Stimulated activated CD4-positive, alpha-beta T cell treated with anti-CD3 and anti-CD28 coated beads, Interleukin-15, amount 100 ng/mL, for 24 hours (primary cell): ENCODE measurements at places on chromosomes 12 and 14.

DNA sequence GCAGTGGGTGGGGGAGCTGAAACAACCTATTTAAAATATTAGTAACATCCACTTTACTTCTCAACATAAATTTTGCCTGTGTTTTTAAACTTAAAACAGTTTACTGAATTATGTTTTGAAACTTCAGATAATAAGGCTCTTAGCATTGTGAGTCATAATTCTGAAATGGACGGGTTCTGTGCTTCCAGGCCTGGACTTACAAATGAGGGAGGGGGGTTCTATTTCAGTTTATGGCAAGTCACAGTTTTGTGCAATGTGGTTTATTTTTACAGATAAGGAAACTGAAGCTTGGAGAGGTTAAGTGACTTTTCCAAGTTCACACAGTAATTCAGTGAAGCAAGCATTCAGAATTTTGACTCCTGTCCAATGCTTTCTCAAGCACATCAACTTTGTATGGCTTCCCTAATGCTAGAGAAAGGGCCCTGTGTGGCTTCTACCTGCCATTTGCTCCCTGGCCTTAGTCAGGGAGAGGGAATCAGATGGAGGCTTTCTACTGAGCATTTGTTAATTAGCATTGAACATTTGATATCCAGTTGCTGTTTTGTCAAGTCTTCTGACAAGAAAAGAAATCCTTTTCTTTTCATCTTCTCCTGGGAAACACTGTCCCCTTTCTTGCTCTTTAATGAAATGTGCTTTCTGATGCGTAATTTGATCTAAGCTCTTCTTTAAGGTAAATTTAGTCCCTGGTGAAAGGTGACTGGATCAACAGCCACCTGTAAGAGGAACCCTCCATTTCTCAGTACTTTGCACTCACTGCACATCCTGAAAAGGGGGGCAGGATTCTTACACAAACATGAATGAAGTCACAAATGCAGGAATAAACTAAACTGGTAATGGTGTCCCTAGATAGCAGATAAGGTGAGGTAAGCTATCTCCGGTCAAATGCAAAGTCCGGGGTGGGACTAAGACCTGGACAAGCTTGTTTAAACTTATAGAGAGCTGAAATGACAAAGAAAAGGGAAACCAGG is 2.5 kb upstream of the SALL2 start:
- DNase-seq, result no peak

GRCh38 chr14:105261781-105262180 is 13.4 kb downstream of the BTBD6 start:
- DNase-seq, result no peak

DNA sequence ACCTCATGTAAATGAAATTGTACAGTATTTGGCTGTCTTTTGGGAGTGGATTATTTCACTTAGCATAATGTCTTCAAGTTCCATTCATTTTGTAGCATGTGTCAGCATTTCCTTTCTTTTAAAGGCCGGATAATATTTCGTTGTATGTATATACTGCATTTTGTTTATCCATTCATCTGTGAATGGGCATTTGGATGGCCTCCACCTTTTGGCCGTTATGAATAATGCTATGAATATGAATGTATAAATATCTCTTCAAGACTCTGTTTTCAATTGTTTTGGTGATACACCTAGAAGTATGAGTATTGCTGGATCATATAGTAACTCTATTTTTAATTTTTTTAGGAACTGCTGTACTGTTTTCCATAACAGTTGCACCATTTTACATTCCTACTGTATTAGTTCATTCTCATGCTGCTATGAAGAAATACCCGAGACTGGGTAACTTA is 164.9 kb downstream of the DYRK2 start:
- DNase-seq, result no peak

DNA sequence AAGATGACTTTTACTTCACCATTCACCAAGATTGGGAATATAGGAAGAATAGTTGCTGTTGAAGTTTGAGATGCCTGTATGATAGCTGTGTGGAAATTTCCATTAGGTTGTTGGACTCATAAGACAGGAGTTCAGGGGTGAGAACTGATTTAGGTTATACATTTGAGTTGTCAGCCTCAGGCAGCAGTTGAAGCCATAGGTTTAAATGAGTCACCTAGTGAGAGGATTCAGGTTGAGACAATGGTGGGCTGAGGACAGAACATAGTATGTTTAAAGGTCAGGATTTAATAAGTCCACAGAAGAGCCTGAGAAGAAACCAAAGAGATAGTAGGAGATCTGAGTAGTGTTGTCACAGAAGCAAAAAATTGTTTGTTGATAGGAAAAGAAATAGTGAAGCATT is 63.6 kb upstream of the MON2 start:
- no peak for DNase-seq

GRCh38 chr12:52656616-52657015 is 4.6 kb upstream of the KRT2 start:
- no peak for DNase-seq

- no peak for DNase-seq
Observed at GRCh38 chr12:12774791-12775190, 10.7 kb upstream of the APOLD1 start.
